ENCODE measurements at places on chromosomes 5 and 9.
A peak's percentile ranks its signal among the peaks of the same experiment; 100 is the strongest.

DNA sequence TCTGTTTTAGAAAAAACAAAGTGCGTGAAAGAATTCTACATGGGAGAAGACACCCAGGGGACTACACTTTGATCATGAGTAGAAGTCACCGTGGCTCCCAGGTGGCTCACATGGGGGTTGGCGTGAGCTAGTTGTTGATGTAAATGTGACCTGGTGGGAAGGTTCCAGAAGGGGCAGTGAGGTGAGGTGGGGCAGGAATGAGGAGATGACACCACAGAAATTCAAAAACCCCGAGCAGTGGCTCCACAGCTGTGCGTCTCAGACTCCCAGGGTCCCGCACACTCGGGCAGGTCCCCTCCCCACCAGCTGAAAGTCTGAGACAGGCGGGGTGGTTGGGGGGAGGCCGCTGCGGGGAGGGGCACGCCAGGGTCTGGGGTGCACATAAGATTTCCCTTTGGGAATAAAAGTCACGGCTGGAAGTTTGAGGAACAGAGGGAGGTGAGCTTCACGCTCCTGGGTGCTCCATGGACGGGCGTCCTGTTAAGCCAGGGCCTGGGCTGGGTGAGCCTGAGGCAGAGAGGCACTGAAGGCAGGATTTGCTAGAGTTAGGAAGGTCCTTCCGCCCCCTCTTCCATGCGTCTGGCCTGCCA is 29.9 kb downstream of the GLT6D1 start:
- no peak for DNase-seq

GRCh38 chr9:110104261-110104809 is 103.6 kb downstream of the C9orf152 start:
- peak; percentile 64 for DNase-seq

- DNase-seq, result no peak
Measured at GRCh38 chr9:28255174-28255573, 681.9 kb upstream of the C9orf72 start.

DNA sequence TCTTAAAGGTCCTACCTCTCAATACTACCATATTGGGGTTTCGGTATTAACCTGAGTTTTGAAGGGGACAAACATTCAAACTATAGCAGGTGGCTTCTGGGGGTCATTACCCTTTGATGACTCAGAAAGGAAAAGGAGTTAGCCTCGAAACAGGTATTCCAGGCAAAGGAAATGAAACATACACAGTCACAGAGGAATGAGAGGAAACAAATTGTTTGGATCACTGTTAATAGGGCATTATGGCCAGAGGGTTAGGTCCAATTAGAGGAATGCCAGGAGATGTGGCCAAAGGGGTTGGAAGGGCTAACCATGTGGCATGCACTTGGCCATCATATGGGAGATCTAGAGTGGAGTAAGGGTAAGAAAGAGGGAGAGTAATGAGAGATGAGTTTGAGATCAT is 23.9 kb upstream of the NIM1K start:
- DNase-seq, result no peak

DNA sequence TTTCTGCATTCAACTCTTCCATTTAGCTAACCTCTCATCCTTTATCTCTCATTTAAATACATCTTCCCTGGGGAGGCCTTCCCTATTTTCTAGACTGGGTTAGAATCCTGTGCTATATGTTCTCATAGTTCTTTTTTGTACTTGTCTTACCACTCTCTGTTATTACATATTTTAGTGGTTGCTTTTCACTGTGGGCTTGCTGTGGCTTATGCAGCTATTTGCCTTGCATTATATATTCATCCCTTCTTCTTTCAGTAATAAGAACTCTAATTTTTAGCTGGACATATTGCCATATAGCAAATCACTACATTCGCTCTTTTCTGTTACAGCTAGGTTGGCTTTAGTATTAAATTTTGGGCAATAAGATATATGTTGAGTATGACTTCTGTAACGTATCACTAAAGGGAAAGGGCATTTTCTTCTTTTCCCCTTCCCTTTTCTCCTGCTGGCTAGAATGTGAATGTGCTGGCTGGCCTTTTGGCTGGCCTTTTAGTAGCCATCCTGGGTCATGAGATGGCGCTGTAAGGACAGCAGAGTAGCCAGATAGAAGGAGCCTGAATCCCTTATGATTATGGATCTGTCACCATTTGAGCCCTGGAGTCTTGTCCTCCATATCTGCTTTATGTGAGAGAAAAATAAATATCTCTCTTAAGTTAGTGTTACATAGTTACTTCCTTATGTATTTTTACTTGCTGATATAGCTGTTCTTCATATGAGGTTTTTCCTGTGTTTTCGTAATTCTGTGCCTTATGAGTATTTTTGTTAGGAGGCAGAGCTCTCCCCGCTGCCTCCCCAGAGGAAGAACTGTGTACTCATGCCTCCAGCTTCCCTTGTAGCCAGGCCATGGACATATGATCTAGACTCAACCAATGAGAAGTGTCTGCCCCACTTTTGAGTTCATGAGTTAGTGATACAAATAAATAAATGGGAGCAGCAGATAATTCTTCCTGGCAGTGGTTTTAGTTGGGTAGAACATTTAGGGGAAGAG is 65.8 kb downstream of the NDUFAF2 start:
- DNase-seq, result no peak

- peak; percentile 22 for DNase-seq
Measured at GRCh38 chr5:43309637-43310036, 3.6 kb downstream of the HMGCS1 start.

DNA sequence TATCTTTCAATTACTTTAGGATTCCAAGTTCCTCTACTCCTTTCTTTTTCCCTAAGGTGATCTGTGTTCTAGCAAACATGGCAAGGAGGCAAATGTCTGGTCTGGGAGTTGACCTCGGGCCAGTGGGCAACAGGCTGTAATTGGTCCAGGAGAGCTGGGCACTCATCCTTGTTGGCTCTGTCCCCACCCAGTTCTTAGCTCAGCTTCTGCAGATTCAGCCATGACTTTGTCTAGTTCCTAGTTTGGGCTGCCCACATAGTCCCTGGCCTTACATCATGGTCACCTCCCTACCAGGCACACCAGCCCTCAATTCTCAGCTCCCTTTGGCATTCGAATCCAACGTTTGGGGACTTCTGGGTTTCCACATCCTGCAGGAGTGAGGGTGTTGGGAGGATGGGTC is 92.1 kb upstream of the DAP start:
- no peak for DNase-seq

DNA sequence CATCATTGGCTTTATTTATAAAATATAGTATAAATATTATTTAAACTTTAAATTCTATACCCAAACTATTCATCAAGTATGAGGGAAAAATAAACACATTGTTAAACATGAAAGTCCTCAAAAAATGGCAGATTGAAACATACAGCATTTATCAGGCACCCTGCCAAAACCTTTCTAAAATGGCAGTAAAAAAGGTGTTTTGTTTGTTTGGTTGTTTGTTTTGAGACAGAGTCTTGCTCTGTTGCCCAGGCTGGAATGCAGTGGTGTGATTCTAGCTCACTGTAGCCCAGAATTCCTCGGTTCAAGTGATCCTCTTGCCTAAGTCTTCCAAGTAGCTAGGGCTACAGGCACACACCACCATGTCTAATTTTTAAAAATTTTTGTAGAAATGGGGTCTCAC is 60.1 kb upstream of the ECM2 start:
- DNase-seq, result no peak

- DNase-seq, result no peak
Measured at GRCh38 chr9:88976890-88977257, 14.4 kb upstream of the S1PR3 start.

DNA sequence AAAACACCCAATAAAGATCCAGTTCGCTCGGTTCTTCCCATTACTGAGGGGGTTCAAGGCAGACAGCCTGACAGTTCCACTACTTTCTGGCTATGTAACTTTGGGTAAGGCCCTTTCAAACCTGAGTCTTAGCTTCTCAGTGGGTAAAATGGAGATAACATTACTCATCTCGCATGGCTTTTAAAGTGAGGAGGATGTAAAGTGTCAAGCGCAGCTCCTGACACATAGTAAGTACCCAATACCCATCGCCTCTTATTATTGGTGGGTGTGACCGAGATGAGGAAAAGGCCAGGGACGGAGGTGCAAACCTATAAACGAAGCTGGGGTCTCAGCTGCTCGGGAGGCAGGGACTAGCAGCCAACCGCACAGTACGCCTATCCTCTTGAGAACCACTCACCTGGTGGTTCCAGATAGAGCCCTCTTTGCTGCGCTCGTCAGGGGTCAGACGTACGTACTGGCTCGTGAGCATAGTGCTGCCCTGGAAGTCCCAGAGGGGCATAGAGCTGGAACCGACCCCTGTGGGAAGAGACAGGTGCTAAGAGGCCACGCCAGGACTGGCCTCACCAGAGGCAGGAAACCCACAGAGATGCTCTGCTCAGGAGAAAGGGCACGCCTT is 584 bp downstream of the LMAN2 start:
- no peak for DNase-seq

DNA sequence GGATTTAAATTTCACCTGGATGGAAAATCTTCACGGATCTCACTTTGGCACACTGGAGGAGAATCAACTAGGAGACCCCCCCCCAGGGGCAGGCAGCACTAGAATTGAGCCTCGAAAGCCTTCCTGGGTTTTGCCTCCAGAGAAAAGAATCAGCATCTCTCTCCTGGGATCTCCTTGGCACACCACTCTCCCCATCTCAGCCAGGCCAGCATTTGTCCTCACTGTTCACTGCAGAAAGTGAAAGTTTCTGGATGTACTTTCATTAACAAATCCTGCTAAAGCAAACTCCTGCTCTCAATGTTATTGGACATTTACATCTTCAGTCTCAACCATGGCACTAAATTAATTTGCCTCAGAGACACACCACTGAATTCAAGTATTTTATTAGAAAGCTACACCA is 312.2 kb downstream of the SLIT3 start:
- no peak for DNase-seq

DNA sequence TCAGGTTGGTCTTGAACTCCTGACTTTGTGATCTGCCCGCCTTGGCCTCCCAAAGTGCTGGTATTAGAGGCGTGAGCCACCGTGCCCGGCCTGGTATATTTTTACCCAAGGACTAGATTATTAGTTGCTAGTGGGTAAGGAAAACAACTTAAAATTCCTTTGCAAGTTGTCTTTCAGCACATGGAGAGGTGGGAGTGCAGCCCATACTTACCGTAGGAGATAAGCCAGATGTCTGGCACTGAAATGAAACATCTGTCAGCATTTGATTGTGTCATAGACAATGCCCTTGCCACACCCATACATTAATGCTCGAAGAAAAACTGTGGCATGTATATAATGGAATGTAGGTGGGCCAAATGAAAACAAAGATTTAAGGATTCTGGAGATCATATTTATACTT is 36.6 kb upstream of the ANKH start:
- DNase-seq, result peak; percentile 69

GRCh38 chr9:4700091-4700490 is 20.7 kb downstream of the CDC37L1 start:
- no peak for DNase-seq

DNA sequence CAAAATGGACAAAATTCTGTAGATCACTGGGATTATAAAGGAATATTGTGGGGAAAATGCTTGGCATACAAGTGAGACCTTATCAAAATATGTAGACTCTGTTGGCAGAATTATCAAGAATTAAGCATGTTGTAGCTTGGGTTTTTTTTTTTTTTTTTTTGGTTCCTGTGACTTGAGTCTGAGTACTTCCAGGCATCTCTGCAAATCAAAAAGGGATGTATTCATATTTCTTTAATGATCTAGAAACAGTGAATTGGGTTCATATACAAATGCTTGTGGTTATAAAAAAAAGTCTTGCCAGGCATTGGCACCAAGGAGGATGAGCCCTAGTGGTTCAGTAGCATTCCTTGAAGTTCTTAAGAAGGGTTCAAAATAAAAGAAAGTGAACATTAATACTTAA is 292.2 kb downstream of the ARHGAP26 start:
- no peak for DNase-seq

DNA sequence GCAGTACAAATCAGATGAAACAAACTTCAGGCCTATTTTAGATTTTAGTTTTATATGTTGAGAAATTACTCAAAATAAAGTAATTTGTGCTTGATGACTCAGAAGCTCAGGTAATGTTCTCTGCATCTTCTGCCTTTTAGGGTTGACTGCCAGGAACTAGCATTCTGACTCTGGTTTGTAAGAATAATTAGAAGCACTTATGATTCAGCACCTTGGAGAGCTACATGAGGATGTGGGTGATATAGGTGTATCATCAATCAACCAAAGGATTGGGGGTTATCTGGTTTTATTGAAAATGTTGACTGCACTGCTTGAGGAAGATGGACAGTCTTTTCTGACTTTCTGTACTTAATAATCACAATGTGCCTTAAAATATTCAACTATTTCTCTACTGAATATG is 118.7 kb upstream of the SGCD start:
- DNase-seq, result peak; percentile 25

DNA sequence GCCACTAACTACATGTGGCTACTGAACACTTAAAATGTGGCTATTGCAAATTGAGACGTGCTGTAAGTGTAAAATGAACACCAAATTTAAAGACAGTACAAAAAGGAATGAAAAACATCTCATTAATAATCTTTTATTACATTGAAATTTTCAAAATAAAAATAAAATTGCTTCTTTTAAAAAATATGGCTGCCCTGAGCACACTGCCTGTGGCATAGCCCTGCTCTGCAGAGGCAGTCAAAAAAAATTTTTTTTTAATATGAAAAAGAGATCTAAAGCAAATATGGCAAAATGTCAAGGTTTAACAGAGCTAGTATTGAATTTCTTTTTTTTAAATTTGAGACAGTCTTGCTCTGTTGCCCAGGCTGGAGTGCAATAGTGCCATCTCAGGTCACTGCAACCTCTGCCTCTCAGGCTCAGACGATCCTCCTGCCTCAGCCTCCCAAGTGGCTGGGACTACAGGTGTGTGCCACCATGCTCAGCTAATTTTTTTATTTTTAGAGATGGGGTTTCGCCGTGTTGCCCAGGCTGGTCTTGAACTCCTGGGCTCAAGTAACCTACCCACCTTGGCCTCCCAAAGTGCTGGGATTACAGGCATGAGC is 25.6 kb downstream of the CARNMT1 start:
- DNase-seq, result no peak

GRCh38 chr9:16526380-16526779 is 344.1 kb downstream of the BNC2 start:
- DNase-seq, result peak; percentile 83

DNA sequence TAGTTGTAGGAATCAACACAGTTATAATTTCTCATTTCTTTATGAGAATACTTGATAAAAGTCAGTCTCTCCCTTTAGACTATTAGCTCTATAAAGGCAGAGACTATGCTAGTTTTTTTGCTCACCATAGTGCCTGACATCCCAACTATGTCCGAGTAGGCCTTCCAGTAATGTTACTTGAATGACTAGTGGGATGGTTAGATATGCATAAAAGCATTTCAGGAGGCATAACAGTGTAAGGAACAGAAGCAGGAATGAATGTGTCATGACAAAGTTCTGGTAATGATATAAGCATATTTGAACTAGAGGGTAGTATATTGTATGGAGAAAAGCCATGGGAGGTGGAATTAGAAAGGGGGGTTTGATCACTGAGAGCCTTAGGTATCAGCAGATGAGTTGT is 77.4 kb upstream of the C5orf46 start:
- no peak for DNase-seq

DNA sequence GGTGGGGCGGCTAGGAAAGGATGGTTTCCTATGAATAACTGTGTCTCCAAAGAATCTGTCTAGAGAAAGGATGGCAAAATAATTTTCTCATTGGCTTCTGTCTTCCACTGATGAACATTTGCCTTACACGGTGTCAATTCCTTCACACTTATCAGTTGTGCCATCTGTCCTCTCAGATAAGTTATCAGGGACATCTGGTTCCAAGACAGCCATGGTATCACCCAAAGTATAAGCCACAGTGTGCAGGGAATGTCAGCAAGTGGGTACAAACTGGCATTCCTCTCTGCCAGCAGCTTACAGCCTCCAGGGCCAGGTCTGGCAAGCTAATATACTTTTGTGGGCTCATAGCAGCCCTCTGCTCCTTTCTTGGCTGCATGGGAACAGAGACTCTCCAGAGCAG is 1092.0 kb downstream of the EFNA5 start:
- no peak for DNase-seq

Data from fibroblast of upper back skin (primary cell).